ENCODE measurements at places on chromosomes 13 and 19.

DNA sequence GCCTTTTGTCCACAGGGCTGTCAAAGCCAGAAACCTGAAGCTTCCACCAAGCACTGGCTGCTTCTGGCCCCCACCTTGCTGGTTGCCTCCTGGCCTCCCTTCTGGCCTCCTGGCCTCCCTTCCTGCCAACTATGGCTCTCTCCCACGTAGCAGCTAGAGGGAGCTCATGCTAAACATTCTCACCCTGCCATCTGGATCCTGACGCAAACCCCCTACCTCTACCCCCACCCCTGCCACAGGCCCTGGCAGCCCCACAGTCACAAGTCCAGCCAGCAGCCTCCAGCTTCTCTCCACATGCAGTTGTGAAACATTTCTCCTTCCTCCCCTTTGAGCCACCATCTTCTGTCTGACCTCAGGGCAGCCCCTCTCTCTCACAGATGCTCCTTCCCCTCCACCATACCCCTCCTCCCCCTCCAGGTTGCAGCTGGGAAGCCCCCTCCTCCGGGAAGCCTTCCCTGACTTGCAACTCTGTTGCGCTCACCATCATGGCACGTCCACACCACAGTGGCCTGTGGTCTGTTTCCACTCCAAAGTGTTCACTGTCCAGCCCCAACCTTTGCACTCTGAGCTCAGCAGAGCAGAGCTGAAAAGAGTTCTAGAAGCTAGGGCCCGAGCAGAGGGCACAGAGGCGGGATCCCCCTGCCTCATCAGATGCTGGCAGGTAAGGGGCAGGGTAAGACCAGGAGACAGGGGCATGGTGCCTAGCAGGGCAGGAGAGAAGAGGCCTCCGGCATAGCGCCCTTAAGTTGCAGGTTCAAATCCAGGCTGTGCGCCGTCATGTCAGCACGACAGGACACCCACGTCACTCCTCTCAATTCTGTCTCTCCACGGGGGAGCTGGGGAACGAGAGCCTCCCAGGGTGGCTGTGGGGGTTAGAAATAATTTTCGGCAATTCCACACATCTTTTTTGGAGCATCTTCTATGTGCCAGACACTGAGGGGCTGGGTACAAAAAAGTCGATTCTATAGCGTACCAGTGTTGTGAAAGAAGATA is 7.3 kb downstream of the ADGRL1 start:
- no peak for DNase-seq

- DNase-seq: no peak
Observed at GRCh38 chr19:15787611-15788155, at the start of gene OR10H5. TSS of gene OR10H5 (plus strand) at chr19:15787661. CDS start at chr19:15794049, 6,388 bp downstream.

DNA sequence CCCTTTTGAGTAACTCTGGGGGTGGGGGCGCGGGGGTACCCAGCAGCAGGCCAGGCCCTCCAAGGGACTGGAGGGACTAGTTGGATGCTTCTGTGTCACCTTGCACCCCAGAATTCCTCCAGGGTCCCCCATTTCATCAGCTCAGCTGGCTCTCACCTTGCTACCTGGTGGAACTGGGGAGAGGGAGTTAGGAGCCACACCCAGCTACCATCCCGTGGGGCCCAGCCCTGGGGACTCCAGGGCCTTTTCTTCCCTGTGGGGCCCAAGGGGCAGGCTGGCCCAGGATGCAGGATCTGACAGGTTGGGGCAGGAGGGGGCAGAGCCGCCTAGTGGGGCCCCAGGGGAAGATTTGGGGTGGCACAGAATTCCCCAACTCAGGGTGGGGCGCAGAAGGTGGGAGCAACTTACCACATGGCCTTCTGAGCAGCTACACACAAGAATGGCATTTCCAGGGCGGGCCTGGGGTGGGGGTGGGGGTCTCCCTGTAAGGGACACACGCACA is 32.8 kb upstream of the NANOS3 start:
- no peak for DNase-seq

- no peak for DNase-seq
Observed at GRCh38 chr13:61187471-61187870, 228.2 kb downstream of the PCDH20 start.

DNA sequence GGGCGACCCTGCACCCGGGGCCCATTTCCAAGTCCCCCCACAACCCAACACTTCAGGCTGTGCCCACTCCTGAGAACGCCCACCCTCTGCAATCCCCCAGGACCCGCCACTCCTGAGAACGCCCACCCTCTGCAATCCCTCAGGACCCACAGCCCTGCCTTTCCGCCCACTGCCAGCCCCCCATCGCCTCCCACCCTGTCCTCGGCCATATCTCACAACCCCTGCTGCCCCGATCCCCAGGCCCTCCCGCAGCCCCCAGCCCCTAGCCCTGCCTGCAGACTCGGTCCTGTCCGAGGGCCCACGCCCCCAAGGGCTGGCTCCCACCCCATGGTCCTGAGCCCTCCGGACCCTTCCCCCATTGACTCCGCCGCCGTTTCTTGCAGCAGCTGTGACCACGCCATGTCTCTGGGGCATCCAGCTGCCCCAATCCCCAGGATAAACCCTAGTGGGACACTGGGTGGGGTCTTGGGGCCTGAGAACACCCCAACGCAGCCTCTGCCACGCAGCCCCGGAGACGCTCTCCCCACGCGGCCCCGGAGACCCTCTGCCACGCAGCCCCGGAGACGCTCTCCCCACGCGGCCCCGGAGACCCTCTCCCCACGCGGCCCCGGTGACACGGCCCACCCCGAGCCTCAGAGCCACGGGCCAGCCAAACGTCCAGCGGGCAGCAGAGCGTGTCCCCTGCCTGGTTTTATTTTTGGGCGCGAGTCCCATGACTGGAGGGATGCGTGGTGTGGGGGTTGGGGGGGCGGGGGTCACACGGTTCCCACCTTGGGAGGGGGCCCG is 17.0 kb downstream of the SBNO2 start:
- DNase-seq: no peak

GRCh38 chr19:35498984-35499527 is 8.8 kb upstream of the KRTDAP start:
- DNase-seq: no peak

DNA sequence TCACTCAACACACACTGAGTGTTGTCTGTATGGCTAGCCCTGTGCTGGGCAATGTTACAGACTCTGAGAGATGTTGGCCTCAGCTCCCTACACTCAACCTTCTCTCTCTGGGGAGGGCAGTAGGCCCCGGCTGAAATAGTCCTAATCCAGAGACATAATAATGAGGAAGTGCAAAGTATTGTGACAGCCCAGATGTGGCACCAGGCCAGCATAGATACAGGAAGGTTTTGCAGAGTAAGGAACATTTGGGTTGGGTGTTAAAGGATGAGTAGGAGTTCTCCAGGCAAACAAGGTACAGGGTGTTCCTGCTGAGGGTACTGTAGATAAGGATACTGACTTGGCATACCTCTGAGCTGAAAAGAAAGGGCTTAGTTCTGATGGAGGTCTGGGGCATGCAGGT is 2.4 kb downstream of the LIN7B start:
- no peak for DNase-seq

DNA sequence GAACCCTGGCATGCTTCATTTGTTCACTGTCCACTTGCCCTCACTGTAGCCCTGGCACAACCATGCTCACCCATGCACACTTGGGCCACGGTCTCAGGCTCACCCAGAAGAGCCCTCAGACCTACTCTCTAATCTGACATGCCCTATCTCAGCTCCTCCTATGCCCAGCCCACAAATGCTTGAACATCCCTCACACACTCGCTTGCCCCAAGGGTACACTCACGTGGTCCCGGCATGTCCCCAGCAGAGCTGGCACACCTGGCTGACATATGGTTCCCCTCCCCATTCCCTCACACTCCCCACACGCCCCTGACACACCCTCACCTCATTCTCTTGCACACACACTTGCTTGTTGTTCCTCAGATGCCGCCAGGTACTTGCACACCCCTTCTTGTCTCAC is 55.7 kb downstream of the MAP4K1 start:
- DNase-seq: no peak

- DNase-seq: no peak
Observed at GRCh38 chr13:101415358-101416174, 742 bp downstream of the NALCN start.

DNA sequence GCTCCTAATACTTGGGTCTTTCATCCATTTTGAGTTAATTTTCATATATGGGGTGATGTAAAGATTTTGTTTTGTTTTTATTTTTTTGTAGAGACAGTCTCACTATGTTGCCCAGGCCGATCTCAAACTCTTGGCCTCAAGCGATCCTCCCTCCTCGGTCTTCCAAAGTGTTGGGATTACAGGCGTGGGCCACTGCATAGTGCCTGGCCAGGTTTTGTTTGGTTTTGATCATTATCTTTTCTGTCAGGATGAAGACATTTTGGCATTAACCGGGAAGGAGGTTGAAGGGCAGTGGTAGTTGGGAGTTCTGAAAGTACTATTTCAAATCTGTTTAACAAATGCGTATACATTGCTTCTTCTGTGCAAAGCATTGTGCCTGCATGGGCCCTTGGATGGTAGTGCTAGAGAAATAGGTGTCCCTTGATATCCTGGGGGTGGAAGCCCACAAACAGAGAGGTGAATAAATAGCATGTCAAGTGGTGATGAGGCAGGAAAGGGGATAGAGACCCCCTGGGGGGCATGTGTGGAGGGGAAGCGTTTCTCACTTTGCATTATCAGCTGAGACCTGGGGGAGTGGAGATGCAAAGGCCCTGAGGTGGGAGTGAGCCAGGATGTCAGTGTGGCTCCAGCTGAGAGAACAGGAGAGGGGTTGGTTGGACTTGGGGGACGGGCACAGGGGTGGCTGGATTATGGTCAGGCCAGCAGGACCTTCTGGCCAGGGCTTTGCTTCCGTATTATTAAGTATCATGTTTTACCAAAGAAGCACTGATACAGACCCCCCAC is 41.4 kb downstream of the GATAD2A start:
- no peak for DNase-seq

- DNase-seq: peak; percentile 61
Observed at GRCh38 chr19:47573071-47574026, at the start of gene ZNF541. TSS of gene ZNF541 (minus strand) at chr19:47573148. CDS start at chr19:47555856, 17,292 bp downstream.

DNA sequence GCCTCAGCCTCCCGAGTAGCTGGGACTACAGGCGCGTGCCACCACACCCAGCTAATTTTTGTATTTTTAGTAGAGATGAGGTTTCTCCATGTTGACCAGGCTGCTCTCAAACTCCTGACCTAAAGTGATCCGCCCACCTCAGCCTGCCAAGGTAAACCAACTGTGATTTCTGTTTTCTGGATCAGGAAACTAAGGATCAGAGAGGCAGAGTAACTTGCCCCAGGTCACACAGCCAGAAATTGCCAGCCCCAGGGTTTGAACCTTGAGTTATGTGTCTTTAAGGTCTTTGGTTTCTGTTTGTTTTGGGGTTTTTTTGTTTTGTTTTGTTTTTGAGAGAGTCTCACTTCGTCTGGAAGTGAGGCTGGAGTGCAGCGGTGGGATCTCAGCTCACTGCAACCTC is 4.2 kb upstream of the PLIN3 start:
- DNase-seq: no peak

GRCh38 chr19:17086120-17086519 is 10.5 kb downstream of the MYO9B start:
- DNase-seq: no peak

DNA sequence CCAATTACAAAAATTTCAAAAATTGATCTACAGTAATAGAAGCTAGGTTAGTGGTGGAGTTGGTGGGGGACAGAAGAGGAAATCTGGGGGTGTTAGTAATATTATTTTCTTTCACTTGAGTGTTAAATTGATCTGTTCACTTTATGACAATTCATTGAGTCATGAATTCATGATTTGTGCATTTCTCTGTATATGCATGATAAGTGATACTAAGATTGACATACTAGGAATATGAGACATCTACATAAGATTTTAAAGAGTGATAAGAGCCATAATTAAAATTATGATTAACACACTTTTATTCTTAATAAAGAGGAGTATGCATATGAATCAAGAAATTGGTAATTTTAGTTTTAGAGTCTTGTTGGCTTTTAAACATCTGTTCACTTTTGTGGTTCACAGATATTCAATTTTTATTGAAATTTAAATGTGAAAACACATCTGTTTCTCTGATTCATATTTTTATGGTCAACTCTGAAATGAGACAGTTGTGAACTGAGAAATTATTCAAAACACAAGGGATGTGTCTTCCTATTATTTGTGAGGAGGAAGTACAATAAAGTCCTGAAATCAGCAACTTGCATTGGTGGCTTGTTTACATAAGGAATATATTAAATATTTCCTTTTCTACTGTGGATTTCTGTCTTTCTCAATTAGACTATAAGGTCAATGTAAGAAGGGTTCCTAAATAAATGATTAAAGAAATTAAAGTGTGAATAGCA is 196.5 kb downstream of the ITGBL1 start:
- DNase-seq: no peak

- peak; percentile 61 for DNase-seq
Observed at GRCh38 chr19:10112895-10113591, 1.6 kb downstream of the P2RY11 start.

DNA sequence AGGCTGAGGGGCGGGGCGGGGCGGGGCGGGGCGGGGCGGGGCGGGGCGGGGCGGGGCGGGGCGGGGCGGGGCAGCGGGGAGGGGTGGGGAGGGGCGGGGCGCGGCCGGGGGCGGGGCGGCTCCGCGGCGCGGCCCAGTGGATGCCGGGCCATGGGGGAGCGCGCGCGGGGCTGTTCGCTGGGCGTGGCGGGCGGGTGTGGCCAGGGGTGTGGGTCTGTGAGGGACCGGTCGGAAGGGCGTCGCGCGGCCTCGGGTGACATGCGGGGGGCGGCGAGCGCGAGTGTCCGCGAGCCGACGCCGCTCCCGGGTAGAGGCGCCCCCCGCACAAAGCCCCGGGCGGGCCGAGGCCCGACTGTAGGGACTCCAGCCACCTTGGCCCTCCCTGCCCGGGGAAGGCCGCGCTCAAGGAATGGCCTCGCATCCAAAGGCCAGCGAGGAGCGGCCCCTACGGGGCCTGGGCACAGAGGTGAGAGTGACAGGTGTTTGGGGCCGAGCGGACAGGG is at the start of gene ZFP28:
Gene ZFP28 (plus strand): TSS at position 188 of the 503 bp plus-strand sequence. CDS start 71 bp downstream, at position 259.
- DNase-seq: peak; percentile 6
